ENCODE measurements at places on chromosomes 7 and 10.

DNA sequence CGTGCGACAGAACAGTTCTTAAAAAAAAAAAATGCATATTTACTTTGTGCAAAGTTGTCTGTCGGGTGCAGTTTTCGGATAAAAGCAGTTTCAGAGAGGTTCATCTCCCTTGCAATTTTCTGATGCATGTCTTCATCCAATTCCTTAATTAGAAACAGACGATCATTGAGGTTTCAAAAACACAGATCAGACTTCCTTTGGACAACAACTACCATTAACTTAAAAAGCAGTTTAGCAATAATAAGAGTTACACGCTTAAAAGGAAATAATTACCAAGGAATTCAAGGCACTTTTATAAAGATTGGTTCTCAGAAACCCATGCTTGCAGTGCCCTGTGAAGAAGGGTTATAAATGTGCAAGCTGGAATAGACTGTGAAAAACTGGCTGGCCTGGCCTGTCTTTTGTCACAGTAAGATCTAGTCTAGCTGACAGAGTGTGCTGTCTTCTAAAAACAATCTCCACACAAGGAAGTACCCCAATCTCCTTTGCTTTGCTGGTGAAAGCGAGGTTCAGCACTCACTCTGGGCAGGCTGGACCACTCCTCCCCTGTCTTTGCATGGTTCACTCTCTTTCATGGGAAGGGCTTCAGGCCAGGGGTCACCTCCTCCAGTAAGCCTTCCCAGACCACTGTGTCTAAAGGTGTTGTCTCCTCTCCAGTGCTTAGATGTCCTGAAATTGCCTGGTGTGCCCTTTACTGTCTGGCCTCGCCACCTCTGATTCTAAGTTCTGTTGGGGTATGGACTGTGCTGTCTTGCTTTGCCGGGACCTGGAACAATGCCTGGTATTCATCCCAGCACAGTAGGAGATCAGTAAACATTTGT, 34.8 kb upstream of the HNRNPH3 start:
- no peak for DNase-seq

- no peak for DNase-seq
Observed at GRCh38 chr10:20147684-20148083, 331.5 kb downstream of the PLXDC2 start.

DNA sequence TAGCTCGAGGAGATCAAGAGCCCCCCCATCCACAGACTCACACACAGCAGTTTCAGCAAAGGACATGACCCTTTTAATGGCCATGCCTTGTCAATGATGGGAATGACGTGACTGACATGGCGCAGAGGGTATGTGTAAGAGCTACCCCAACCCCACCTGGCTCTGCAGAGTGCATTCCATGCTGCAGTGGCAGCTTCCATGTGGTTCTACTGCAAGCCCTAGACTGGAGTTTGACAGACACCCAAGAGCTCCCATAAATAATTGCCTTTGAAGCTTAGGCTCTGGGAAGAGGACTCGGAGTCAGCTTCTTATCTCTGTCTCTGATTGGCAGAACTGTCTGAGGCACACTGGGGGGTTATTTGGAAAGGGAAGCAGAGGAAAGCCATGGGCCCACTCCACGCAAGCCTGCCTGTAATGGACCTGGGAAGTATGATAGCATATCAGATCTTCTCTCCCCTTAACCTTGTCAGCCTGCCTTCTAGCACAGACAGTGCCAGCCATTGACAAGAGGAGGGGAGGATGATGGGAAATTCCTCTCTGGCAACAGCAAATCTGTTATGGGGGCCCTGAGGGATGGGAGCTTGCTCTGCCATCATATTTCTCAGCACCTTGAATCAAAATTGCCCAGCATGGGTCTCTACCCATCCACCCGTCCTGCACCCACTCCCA, 478.5 kb upstream of the PODXL start:
- DNase-seq, result no peak

DNA sequence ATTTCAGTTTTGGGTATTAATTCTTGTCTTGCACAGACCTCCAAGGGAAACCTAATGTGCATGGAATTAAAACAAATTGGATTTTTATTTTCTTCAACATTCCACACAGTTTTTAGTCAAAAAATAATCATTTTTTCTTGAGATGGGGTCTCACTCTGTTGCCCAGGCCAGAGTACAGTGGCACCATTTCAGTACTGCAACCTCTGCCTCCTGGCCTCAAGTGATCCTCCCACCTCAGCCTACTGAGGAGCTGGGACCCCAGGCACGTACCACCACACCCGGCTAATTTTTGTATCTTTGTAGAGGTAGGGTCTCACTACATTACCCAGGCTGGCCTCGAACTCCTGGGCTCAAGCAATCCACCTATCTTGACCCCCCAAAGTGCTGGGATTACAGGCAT, 4.9 kb downstream of the BAIAP2L1 start:
- no peak for DNase-seq

GRCh38 chr7:23418046-23418445, 52.2 kb downstream of the IGF2BP3 start:
- no peak for DNase-seq

DNA sequence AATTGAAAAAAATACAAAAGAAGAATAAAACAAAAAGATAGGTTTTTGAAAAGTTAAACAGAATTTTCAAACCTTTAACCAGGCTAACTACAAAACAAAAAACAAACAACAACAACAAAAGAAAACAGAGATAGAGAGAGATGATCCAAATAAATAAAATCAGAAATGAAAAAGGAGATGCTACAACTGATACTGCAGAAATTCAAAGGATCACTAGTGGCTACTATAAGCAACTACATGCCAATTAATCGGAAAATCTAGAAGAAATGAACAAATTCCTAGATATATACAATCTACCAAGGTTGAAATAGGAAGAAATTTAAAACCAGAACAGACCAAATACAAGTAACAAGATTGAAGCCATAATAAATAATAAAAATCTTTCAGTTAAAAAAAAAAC, 326.8 kb upstream of the VSTM2A start:
- no peak for DNase-seq

- DNase-seq, result no peak
Observed at GRCh38 chr7:101216860-101217387, 457 bp downstream of the PLOD3 start.

- no peak for DNase-seq
Observed at GRCh38 chr10:80168679-80169380, 36.3 kb downstream of the PLAC9 start.

- no peak for DNase-seq
Observed at GRCh38 chr10:75231672-75232581, 3.8 kb downstream of the COMTD1 start.

DNA sequence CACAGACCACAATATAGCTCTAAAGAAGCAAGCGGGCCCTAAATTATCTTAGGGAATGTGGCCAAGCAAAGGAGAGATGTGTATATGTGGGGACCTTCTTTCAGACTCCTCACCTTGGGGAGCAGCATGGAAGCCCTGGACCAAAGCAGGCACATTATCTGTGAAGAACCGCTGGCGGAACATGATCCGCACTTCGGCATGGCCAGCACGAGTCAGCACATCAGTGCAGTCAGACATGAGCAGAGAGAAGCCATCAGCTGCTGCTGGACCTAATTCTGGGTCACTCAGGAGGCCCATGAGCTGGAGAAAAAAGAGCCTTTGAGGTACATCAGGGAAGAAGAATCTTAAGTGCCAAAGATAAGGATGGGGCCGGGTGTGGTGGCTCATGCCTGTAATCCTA, 14.0 kb downstream of the ZDHHC16 start:
- no peak for DNase-seq

DNA sequence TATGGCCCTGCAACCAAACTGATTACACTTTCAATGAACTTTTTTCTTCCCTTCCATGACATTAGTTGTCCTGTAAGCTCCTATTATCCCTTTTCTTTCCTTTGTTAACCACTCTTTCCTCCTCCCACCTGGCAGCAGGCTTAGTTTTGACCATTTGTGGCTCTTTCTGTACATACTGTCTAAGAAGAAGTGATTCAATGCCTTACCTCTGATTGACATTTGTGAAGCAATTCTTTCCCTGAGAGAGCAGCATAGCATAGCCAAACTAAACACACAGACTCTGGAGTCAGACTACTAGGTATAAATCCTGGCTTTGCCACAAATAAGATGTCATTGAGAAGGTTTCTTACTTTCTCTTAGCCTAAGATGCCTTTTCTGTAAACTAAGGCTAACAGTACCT, 48.9 kb downstream of the AHR start:
- no peak for DNase-seq

DNA sequence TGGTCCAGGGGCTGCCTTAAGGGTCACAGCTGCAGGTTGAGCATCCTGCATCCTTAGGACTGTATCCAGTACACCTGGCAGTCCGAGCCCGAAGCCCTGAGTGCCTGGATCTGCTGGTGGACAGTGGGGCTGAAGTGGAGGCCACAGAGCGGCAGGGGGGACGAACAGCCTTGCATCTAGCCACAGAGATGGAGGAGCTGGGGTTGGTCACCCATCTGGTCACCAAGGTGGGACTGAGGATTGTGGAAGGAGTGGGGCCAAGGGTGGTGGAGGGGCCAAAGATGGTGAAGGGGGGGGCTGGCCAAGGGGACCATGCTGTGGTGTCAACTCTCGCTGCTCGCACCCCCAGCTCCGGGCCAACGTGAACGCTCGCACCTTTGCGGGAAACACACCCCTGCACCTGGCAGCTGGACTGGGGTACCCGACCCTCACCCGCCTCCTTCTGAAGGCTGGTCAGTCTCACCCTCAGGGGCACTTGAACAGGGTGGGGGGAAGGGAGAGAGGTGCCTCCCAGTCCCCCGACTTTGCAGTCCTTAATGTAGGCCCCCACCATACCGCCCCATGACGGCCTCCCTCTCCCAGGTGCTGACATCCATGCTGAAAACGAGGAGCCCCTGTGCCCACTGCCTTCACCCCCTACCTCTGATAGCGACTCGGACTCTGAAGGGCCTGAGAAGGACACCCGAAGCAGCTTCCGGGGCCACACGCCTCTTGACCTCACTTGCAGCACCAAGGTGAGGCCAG, 5.3 kb downstream of the NFKB2 start:
- no peak for DNase-seq

GRCh38 chr10:49624629-49625028, 10.8 kb downstream of the CHAT start:
- DNase-seq, result no peak

- DNase-seq, result no peak
Observed at GRCh38 chr10:2425320-2425719, 642.0 kb upstream of the PFKP start.

DNA sequence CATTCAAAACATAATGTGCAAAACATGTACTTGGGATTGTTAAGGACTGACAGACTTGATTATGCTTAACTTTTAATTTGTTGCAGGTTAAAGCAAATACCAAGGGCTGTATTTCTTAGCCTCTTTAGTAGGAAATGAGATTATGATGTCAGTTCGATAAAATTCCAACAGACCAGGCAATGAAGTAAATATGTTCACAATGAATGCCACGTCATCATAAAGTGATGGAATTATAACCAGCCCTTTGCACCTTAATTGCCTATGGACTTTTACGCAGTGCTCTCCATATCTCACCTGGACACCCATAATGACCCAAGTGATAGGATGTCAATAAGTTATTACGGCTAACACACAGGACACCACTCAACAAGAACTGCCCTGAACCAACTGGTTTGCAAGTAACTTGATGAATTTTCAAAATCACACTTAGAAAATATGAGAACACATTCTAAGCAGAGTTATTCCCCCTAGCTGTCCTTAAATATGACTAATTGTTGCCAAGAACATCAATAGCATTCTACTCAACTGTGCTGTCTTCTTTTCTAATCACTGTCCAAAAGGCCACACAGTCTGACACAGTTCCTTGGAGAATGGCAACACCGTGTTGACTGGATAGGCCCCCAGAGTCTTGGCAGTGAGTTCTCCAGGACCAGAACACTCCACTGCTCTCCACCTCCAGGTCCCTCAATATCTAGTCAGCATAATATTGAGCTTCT, 115.0 kb downstream of the CHCHD3 start:
- no peak for DNase-seq

GRCh38 chr10:92880233-92880861, 32.0 kb downstream of the EXOC6 start:
- DNase-seq, result no peak

GRCh38 chr7:158052381-158053060, 535.1 kb downstream of the PTPRN2 start:
- no peak for DNase-seq

GRCh38 chr7:116731445-116732335, 59.7 kb downstream of the MET start:
- DNase-seq, result no peak

DNA sequence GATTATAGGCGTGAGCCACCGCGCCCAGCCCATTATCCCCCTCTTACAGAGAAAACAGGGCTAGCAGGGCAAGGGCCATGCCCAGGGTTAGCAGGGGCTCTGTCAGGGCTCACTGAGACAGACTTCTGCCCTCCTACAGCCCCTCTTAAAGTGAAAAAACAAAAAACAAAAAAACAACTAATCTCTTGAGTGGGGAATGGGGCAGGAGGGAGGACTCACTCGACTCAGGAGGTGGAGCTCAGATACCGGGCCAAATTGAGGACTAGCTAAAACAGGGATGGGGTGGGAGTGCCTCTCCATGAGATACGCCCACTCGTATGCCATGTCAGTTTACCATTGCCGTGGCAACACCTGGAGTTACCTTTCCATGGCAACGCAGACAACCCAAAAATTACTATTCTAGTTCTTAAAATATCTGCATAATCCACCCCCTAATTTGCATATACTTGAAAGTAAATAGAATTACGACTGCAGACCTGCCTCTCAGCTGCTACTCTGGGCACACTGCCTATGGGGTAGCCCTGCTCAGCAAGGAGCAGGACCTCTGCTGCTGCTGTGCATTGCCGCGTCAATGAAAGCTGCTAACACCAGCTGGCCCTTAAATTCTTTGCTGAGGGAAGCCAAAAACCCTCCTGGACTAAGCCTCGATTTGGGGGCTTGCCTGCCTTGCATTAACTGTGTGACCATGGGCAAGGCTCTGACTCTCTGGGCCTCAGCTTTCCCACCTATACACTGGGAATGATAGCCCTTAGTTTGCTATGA, 13.4 kb downstream of the SSC4D start:
- no peak for DNase-seq

GRCh38 chr10:100774223-100774622, 28.8 kb downstream of the PAX2 start:
- DNase-seq, result no peak

DNA sequence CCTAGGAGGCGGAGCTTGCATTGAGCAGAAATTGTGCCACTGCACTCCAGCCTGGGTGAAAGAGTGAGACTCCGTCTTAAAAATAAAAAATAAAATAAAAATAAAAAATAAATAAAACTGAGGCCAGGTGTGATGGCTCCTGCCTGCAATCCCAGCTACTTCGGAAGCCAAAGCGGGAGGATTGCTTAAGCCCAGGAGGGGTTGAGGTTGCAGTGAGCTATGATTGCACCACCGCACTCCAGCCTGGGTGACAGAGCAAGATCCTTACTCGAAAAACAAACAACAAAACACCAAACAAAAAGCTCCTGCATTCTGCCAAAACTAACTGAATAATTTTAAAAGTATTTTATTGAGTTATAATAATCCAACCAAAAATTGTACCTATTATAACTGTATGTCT, 36.2 kb downstream of the AGAP4 start:
- no peak for DNase-seq

- no peak for DNase-seq
Observed at GRCh38 chr7:25889765-25890164, 262.2 kb upstream of the NFE2L3 start.

- DNase-seq, result no peak
Observed at GRCh38 chr7:99267481-99267840, 5.2 kb upstream of the MYH16 start.

All from stimulated activated naive CD8-positive, alpha-beta T cell treated with anti-CD3 and anti-CD28 coated beads, Interleukin-15, amount 100 ng/mL, for 72 hours (primary cell).